ENCODE measurements at places on chromosomes 3 and 15.

DNA sequence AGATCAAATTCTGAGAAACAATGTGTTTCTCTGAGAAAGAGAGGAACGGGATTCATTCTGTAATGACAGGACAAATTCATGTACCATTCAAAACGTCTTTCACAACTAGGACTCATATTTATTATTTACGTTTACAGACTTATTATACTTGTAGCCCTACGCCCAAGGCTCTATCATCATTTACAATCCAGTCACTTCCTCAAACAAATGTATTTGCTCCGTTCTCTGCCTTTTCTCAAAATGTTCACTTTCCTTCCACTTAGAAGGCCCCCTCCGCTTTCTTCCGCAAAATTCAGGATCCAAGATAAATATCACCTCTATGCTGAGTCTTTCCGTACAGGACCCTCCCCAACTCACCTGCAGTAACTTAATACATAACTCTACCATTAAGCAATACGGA is 745 bp downstream of the RSL24D1 start:
- DNase-seq: no peak

GRCh38 chr3:75242012-75242735 is 422.0 kb upstream of the FRG2C start:
- DNase-seq: no peak

- no peak for DNase-seq
These were observed 43.5 kb downstream of the ATP13A5 start for GRCh38 chr3:193335031-193335430.

DNA sequence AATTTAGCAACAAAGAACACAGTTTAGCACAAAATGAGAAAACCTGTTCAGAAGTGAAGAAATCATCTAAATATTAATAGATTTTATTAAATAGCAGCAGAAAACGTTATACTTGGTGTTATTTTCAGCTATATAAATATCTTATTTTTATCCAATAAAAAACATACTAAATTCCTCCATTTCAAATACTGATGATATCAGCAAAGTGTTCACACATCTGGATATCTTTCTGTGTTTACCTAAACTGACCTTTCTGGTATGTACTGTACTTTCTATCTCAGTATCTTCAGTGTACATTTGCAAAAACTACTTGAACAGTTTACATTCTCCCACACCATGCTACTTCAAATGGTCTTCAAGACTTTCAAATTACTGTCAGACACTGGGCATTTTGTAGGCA is 179.9 kb downstream of the ZBTB20 start:
- no peak for DNase-seq

GRCh38 chr3:12886106-12886679 is 44.8 kb upstream of the RPL32 start:
- DNase-seq: no peak

DNA sequence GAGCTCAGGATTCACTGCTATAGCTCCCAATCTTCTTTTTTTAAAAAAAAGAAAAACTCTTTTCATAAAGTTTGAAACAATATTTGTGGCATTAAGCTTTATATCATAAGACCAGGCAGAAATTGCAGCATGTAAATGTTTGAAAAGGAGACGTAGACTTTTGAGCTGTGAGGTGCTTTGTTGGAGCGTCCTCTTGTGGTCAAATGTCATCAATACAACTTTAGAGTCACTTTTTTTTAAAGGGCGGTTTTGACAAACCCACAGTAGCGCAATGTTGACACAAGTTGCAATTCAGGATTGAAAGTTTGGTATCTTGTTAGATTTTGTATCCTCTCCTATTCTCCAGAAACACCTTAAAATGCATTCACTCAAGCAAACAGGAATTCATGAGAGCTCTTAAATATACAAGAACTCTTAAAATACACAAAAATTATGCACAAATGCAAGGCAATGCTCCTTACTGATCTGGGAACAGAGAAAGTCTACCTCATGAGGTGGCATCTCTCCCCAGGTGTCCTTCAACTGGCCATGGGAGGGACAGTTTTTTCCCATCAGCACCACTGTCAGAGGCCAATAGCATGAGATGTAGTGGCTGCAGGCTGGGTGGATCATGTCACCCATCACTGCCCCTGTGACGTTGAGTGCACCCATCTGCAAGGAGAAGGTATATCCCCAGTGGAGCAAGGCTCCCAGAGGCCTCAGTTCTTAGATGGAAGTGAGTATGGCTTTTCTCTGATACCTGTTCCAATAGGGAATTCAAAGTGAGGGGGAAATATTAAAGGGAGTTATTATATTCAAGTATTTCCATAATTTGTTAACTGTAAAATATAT is 70.7 kb downstream of the ANXA2 start:
- no peak for DNase-seq

- DNase-seq: no peak
These were observed 78.7 kb downstream of the ITPR1 start for GRCh38 chr3:4571690-4572334.

DNA sequence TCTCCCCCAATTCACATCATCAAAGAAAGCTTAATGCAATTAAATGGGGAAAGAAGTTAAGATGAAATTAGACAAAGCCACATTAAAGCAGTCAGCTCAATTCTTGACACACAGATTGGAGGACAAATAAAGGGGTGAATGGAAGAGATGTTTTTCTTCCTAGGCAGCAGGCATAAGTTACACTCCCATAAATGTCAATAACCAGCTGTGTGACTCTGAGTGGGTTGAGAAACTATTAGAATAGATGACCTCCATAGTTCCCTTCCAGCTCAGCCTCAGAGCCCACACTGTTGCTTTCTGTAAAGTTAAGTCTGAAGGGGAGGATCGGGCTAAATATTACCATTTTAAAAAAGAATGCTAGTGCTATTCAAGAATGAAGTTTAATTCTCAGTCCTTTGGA is 71.0 kb downstream of the THBS1 start:
- DNase-seq: no peak

All from stimulated activated CD8-positive, alpha-beta memory T cell treated with anti-CD3 and anti-CD28 coated beads, Interleukin-15, amount 100 ng/mL, for 48 hours (primary cell).